Stimulated activated CD8-positive, alpha-beta memory T cell treated with anti-CD3 and anti-CD28 coated beads, Interleukin-4, amount 100 ng/mL, for 1 hour (primary cell): ENCODE measurements at places on chromosomes 5 and 9.

DNA sequence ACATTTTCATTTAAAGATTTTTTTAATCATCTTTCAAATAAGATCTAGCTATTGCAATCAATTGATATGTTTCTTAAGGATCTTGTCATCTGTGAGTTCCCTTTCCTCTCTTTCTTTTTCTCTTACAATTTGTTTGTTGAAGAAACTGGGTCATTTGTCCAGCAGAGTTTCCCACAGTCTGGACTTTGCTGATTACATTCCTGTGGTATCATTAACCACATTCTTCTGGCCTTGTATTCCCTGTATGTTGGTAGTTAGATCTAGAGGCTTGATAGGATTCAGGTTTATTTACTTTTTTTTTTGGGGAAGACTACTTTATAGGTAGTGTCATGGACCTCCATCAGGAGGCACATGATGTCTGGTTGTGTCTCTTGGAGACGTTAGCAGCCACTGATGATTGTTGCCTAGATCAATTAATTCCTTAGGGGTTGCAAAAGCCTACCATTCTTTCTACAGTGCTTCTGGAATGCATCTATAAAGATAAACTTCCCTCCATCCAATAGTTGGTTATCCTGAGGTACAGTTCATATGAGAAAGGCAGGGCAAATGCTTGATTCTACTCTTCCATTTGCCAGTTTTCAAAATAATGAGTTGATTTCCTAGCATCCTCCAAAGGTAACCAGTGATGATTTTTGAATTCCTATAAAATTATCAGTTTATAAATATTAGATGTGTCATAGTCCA lies 14.3 kb downstream of the PDE8B start:
- DNase-seq, result no peak

DNA sequence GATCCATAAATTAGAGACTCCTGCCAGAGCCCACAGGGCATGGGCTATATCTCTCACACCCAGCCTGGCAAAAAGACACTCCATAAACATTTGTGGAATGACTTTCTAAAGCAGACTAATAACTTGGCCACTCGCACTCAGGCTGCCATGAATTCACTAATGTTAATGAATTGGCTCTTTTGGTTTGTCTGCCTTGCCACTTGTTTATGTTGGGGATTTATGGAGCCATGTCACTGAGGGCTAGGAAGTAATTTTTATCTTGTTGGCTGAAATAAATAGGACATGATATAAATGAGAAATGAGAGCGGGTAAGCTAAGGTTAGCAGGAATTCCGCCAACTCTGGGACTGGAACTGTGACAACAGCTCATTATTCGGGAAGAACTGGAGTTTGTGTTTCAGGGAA lies 55.2 kb downstream of the DROSHA start:
- DNase-seq, result no peak

DNA sequence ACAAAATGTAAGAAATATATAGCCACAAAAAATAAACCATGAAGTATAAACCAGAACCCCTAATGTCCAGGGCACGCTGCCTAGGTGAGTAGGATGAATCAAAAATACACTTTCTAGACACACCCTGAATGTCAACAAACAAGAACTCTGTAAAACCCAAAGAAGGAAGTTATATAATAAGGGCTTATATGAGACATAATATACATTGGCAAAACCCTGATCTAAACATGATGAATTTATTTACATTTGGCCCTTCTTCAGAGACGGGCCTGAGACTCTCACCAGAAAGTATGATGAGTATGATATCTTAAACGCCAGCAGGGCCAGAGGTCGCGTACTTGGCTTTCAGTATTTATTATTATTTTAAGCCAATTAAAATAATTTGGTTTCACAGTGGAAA lies 125.1 kb upstream of the FST start:
- DNase-seq, result no peak

GRCh38 chr9:132424857-132425674 lies 15.1 kb downstream of the CFAP77 start:
- no peak for DNase-seq

DNA sequence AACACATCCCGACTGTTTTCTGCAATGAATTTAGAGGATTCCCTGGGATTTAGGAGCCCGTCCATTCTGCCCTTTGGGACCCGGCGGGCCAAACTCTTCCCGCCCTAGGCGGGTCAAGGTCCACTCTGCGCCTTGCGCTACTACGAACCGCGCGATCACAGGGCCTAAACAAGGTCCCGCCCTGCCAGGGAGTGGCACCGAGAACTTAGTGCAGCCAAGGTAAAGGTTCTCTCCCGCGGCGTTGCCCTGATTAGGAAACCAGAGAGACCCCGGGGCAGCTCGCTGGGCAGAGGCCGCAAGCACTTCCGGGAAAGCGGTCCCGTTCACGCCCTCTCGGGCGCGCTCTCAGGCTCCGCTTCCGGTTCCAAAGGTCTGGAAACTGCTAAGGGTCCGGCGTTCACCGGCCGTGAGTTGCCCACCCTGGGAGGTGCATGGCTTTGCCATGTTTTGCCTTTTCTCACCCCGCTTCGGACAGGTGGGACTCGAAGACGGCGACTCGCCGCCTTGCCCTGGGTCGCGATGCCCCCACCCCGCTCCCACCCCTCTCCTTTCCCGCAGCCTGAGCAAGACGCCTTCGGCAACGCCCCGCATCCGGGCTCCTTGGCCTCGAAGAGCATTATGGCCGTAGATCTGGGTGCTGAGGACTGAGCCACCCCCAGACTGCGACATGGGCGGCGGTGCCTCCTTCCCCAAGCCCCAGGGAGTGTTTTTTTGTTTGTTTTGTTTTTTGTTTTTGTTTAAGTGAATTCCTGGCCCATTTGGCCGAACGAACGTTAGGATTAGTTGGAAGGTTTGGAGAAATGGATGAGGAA lies 23.4 kb downstream of the HNRNPK start:
- DNase-seq, result no peak

- DNase-seq, result no peak
Observed at GRCh38 chr5:120869831-120870230, 405.7 kb downstream of the PRR16 start.

DNA sequence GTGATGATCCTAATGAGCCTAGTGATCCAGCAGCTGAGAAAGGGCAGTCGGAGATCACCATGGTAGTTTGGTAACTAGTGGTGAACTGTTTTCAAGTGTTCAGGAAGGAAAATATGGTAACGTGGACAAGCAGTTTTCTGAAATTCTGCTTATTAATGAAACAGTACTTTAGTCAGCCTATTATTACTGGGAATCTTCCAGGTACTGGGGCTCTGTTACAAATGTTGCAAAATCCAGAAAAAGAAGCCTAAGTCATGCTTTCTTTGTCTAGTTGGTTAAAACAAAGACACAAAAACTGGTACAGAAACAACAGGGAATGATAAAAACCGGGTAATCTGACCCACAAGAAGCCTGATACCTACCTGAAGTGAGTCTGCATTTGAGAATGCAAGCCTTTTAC lies 18.2 kb downstream of the TTC23L start:
- no peak for DNase-seq

DNA sequence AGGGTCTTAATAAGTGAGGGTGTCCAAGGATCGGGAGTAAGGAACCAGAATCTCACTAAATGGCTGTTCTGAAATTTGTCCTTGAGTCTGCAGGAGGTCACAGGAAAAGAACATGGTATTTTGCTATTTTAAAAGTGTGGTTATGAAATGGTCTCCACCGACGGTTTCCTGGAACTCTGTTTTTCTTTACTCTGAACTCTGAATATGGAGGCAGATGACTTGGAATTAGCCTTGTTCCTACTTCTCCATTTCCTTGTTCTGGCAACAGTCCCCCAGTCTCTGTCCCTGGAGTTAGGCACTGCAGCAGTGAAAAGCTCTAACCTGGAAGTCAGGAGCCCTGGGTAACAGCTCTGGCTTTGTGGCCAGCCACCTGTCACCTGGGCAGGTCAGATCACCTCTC lies 46.6 kb upstream of the C5orf58 start:
- no peak for DNase-seq
